Neural crest cell (in vitro differentiated cells): ENCODE measurements at places on chromosomes 2 and 18.

GRCh38 chr2:199366406-199366805 is 91.3 kb downstream of the SATB2 start:
- DNase-seq = no peak

DNA sequence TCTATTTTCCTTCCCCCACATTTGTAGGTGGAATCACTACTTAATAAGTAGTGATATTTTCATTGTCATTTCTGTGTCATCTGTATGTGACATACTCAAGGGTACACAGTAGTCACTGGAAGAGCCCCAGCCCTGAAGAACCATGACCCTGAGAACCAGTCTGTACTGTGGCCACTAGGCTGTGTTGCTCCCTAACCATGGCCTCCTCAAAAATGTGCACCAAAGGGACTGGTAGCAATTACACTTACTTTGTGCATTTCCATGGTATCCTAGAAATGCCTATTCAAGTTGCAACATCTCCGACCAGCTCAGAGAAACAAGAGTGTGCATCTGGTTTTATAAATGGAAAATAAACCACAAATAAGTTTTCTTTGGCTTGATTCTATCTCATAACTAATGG is 155.1 kb downstream of the DOCK10 start:
- no peak for DNase-seq

GRCh38 chr2:12119841-12120240 is 373.4 kb downstream of the LPIN1 start:
- no peak for DNase-seq

- no peak for DNase-seq
Observed at GRCh38 chr2:230443541-230443940, 27.5 kb downstream of the SP100 start.

GRCh38 chr18:22243513-22243912 is 74.1 kb downstream of the GATA6 start:
- DNase-seq = no peak

GRCh38 chr18:23458830-23459529 is 5.9 kb downstream of the RIOK3 start:
- no peak for DNase-seq
